ENCODE measurements at places on chromosomes 5 and 9.

GRCh38 chr9:14752271-14752670, 29.7 kb upstream of the CER1 start:
- no peak for DNase-seq

DNA sequence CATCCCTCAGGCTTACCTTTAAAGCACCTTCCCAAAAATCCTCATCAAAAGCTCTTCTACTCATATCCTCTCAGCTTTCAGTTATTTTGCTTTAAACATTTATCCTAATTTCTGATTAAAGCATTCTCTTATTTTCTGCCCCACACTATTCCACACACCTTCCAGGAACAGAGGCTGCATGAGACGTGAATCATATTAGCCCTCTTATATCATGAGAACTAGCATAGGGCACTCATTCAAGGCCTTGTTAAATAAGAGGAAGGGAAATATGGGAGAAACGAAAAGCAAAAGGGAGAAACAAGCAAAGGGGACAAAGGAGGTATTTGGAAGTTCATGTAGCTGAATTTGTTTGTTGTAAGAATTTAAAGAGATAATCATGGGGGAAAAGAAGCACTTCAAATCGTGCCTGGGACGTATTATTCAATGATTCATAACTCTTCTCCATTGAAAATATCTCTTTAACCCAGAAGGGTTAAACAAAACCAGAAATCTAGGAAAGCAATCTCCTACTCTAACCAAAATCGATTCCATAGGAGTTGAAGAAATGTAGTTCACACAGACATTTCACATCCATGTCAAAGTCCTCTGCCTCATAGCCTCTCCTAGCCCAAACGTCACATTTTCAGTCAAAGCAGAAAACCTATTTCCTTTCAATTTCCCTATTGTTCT, 4.1 kb downstream of the ALDH1A1 start:
- DNase-seq, result no peak

DNA sequence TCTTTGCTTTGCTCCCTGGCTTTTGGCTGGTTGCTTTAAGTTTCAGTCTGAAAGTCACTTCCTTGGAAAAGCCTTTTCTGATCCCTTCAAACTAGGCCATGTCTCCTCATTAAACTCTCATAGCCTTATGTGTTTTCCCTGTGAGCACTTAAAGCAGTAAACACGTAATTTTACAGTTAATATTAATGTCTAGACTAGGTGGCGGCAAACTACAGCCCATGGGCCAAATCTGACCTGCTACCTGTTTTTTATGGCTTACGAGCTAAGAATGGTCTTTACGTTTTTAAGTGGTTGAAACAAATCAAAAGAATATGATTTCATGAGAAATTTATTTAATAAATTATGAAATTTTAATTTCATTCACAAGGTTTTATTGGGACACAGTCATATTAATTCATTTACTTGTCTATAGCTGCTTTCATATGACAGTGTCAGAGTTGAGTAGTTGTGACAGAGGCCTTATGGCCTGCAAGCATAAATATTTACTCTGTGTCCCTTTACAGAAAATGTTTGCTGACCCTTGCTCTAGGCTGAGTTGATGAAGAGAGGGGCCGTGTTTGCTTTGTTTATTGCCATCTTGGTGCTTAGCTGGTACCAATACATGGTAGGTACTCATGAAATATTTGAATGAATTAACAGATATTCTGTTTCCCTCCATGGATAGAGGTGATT, 7.4 kb downstream of the SLC44A1 start:
- no peak for DNase-seq

DNA sequence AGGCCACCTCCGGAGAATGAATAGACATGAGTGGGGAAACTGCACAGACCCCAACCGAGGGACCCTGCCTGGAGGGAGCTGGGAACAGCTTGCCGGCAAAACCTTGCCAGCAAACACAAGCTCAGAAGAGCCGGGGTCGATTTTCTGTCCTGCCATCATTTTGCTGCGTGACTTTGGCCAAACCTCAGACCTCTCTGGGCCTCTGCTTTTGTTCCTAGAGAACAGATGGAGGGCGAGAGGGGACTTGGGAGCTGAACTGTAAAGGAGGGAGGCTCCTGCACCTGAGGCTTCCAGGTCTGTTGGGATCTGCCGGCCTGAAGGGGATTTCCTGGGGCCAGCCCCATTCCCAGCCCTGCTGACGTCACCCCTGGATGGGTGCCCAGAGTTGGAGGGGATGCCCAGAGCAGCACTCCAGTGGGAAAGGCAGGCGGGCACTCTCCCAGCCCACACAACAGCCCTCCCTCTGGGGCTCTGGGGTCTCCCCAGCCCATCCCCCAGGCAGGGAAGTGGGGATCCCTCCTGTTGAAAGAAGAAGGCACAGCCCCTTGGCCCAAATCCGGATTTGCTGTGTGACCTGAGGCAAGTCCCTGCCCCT, 40.4 kb upstream of the SYNPO start:
- DNase-seq, result no peak

GRCh38 chr5:8057769-8058168, 188.8 kb downstream of the MTRR start:
- no peak for DNase-seq

DNA sequence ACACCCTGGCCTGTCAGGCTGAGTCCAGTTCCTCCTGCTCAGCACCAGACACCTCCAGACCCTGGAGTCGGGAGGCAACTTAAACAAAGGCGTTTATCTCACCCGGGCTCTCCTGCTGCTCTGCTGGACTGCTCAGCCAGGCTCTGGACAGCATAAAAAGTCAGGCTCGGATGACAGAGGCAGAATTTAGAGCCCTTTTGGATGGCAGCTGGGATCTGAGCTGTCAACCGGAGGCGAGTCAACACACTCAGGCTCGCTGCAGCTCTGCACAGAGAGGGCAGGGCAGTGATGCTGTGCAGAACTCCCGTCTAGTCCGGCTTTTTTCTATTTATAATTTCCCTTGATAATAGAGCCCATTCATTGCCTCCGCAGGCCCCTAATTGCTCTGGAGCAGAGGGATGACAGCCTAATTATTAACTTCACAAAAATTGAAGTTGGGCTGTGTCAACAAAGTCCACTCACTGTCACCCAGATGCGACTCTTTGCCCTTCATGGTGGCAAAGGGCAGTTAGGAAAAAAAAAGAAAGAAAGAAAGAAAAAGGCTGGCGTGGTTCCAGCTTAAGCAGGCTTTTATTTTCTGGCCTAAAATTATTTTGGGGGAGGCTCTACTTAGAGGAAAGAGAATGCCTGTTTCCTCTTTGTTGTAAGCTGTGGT, 37.6 kb downstream of the STC2 start:
- no peak for DNase-seq

- no peak for DNase-seq
These were observed 30.3 kb downstream of the FAM240B start for GRCh38 chr9:38689678-38690077.

DNA sequence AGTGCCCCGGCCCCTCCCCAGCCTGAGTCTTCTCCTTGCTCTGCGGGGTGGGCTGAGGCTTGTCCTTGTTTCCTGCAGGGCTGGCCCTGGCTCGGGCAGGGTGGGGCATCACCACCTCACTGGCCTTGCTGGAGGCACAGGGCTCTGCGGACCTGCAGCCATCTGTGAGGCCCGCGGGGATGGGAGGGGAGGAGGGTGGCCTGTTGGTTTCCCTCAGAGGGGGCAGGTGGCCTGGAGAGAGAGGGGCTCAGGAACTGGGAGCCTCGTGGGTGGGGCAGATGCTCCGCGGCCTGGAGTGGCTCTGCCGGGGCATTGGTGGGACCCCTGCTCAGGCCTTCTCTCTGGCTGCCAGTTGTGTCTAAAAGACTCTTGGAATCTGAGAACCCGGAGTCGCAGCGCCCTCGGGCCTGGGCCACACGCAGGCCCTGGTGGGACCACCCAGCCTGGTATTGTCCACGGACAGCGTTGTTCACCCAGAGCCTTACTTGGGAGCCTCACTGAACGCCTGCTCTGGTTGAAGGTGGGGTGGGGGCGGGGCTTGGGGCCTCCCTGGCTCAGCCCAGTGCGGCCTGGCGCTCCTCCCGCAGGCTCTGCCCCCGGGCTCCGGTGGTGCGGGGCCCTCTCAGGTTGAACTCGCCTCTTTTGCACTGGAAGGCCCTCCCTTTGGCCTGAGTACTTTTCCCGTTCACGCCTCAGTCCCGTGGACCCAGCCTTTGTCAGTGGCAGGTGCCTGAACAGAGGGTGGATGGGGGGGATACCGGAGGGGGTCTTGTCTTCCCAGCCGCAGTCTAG, 111.3 kb downstream of the RXRA start:
- DNase-seq, result no peak

- DNase-seq, result no peak
These were observed 3.2 kb upstream of the HSD17B3 start for GRCh38 chr9:96305171-96305570.

- DNase-seq, result no peak
These were observed 14.7 kb upstream of the CRHBP start for GRCh38 chr5:76938177-76938576.

DNA sequence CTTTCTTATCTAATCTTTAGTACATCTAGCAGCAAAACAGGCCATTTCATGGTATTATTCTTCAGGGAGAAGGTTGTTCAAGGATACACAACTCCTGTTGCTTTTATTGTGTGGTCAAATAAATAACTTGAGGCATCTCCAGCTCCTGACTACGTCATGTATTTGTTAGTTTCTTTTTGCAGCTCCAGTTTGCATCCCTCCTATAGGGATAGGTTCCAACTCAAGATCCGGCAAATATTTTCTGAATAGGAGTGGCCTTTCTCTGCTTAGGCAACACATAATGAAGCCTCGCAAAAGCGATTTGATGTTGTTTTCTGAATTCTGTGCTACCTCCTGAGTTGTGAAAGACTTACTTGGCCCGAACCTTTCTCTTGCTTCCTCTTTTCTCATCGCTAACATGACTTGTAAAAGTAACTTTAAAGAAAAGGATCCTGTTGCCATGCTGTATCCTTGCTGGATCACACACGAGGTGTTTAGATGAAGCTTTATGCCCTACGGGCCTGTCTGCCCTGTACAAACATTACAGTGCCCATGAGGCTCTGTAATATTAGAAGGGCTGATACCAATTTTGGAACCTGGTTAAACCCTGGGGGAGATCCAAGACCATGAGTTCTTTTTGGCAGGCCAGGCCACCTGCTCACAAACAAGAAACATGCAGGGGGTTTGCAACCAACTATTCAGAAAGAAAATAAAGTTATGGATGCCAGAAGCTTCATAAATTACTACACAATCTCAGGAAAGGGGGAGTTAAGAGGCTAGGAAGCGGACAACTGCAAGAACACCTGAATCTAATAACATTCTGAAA, 149.8 kb upstream of the FGF10 start:
- no peak for DNase-seq
